ENCODE measurements at places on chromosomes 6 and 20.

DNA sequence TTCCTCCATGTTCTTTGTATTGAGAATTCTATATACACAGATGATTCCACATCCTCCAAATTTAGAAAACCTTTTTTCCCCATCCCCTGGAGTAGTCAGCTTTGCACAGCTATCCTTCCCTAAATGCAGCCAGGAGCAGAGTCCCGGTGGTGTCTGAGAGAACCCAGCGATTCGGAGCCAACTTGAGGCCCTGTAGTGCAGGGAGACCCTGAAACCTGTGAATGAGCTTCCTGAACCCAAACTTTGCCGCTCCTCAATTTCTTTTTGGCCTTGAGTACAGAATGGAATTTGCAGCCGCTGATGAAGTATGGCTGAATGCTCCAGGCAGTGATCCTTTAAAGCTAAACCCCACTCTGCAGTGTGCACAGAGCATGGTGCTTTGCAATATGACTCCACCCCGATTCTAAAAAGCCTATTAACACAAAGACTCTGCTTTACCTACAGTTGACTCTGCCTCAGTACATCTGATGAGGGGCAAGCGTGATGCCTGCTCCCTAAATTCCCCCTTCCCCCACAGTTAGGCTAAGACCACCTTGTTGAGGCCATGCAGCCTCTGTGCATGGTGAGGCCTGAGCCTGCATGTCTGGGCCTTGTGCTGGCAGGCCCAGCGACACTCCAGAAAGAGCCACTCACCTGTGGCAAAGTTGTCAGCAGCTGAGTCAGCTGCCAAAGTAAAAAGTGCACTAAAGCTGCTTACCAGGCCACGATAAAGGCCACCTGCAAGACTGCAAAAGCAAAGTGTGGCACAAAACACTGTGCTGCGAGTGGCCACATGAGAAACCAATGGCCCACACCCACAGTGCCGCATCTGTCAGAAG lies 82.1 kb downstream of the PLEKHG1 start:
- DNase-seq: no peak

GRCh38 chr6:66897576-66897975 lies 1190.5 kb upstream of the EYS start:
- DNase-seq: peak; percentile 7

- DNase-seq: peak; percentile 71
Observed at GRCh38 chr6:16760516-16761470, at the start of gene ATXN1. ATXN1 (minus strand) TSS chr6:16761460.

- no peak for DNase-seq
Observed at GRCh38 chr6:90326404-90327057, 29.9 kb upstream of the BACH2 start.

GRCh38 chr6:100185615-100186014 lies 191.6 kb upstream of the MCHR2 start:
- no peak for DNase-seq

DNA sequence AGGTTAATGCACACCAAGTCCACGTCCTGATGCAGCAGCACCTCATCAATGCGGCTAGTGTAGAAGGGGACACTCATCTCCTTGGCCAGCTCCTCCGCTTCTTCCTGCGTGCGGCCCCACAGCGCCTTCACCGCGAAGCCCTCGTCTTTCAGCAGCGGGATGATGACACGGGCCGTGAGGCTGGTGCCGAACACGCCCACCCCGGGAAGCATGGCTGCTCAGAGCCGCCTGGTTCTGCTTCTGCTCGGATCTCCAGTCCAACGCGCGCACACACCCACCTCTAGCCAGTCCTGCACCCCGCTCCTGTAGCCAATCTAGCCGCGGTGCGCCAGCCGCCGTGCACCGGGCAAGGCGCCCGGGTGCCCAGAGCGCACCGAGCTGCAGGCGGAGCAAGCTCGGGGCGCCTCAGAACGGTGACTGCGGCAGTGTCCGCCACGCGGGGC lies 700 bp downstream of the GFOD1 start:
- DNase-seq: peak; percentile 51

- DNase-seq: no peak
Observed at GRCh38 chr6:64812138-64812537, 894.9 kb downstream of the EYS start.

- no peak for DNase-seq
Observed at GRCh38 chr6:160203076-160203475, 55.5 kb downstream of the SLC22A2 start.

DNA sequence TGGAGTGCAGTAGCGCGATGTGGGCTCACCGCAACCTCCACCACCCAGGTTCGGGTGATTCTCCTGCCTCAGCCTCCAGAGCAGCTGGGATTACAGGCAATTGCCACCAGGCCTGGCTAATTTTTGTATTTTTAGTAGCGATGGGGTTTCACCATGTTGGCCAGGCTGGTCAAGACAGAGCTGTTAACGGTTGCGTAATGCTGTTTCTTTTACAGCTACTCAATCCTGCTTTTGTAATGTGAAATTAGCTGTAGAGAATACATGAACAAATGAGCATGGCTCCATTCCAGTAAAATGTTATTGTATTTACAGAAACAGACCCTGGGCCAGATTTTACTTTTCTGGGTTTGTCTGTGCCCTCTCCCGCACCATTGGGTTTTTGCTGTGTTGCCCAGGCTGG lies 1.9 kb downstream of the PNLDC1 start:
- DNase-seq: no peak

- DNase-seq: peak; percentile 66
Observed at GRCh38 chr6:45555981-45556771, 178.4 kb upstream of the SUPT3H start.

DNA sequence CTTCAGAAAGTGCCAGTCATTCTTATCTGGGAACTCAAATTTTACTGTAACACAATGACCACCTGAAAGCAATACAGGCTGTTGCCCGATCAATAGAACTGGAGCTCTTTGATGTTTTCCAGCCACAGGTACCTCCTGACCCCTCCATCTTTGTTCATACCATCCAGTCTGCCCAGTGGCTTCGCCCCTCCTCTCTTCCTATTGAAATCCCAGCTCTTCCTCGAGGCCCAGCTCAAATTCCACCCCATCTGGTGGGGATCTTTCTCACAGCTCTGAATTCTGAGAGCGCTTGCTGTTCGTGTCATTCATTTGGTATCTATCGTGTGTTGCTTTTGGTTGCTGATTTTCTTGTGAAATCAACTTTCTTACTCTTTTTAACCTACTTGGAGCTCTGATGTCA lies 87.9 kb upstream of the CNKSR3 start:
- DNase-seq: no peak

DNA sequence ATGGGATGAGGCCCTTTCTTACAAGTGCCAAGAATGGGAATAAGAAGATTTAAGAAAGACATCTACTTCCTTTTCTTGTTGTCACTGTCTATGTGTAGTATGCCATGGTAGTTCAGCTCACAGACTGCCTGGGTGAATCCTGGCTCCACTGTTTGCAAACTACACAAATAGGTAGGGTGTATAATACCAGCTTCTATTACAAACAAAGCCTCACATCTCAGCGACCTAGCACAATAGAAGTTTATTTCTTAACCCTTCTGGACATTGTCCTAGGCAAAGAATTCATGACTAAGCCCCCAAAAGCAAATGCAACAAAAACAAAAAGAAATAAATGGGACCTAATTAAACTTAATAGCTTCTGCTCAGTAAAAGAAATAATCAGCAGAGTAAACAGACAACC lies 74.5 kb downstream of the LINC00237 start:
- DNase-seq: no peak

GRCh38 chr6:48817333-48818051 lies 645.6 kb downstream of the MMUT start:
- peak; percentile 64 for DNase-seq

DNA sequence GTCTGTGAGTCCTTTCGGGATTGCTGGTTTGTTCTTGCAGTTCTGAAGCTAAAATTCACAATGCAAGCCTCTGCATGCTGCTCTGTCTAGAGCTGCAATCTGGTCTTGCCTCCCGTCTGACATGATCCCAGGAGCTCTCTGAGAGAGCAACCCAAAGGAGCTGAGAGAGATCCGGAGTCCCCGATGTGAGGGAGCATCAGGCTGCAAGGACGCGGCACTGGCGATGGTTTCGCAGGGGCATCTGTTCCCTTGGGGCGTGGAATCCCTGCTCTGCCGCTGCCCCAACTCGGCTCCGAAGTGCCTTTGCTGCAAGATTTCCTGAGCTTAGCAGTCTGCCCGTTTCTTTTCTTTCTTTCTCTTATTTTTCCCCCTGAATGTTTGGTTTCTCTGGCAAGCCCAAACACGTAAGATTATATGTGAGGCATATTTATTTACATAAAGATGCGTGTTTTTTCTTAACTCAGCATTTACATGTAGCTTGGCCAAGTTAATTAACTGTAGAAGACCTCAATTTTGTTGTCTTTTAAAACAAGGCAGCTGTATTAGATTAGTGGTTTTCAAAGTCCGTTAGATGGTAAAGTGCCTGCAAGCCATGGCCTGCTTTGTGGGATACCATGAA lies 873.0 kb downstream of the KIF16B start:
- peak; percentile 10 for DNase-seq

DNA sequence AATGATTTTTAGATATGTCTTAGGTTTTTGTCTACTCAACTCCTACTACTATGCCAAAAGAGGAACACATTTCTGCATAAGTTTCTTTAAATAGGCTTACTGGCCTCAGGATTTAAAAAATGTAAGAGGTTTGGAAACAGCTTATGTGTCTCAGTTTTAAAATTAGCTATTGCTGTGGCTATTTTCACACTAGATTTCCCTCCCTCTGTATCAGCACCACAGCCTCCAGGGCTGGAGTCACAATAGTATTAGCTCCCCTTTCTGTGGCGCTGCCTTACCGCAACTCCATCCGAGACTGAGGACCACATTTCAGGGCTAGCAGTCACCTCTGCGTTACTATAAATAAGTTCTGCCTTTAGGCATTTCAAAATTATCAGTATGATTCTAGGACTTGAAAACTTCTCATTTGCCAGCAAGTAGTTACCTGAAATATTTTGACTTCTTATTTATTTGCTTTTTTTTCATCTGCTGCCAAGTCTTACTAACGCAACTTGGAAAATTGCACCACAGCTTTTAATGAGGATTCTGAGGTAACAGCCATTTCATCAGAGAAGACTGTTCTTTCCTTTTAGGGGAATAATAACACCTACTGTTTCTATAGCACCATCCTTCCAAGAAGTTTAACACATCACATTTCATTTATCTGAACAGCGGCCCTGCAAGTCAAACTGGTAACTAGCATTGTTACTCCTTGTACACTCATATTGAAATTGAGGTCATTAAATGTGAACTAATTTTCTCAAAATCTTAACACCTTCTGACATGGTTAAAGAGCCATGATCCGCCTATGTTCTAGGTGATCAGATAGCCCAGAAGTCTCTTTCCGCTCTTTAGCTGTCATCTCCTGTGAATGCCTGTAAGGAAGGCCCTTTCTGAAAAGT lies 105.9 kb downstream of the GJA10 start:
- no peak for DNase-seq

- DNase-seq: no peak
Observed at GRCh38 chr20:1588533-1589460, 31.0 kb downstream of the SIRPB1 start.

- DNase-seq: no peak
Observed at GRCh38 chr6:24933868-24934401, 1.8 kb downstream of the RIPOR2 start.

- peak; percentile 41 for DNase-seq
Observed at GRCh38 chr6:21953831-21954801, 342.7 kb downstream of the PRL start.

DNA sequence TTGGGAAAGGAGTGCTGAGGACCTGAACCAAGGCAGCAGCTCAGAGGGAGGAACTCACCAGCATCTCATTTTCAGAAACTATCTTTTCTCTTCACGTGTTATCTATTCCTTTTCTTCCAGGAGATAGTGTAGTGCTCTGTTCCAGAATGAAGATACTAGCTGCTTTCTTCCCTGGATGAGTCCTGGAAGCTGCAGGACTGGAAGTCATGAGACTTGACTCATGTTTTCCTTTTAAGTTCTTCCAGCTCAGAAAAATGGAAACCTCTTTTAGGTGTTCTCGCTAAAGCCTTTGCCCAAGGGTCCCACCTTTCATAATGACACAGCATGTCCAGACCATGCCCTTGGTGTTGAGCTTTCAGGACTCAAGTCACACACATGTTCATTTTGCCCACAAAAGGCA lies 106.7 kb downstream of the UNC5CL start:
- no peak for DNase-seq

GRCh38 chr6:25275436-25275835 lies 3.7 kb upstream of the CARMIL1 start:
- DNase-seq: no peak

DNA sequence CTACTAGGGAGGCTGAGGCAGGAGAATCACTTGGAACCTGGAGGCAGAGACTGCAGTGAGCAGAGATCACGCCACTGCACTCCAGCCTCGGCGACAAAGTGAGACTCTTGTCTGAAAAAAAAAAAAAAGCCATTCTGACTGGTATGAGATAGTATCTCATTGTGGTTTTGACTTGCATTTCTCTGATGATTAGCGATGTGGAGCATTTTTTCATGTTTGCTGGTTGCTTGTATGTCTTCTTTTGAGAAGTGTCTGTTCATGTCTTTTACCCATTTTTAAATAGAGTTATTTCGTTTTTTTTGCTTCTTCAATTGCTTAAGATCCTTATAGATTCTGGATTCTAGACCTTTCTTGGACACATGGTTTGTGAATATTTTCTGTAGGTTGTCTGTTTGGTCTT lies 103.5 kb upstream of the SIM1 start:
- no peak for DNase-seq

GRCh38 chr6:143236151-143236798 lies 175.6 kb downstream of the AIG1 start:
- DNase-seq: peak; percentile 21

GRCh38 chr6:158572653-158573541 lies 13.0 kb downstream of the TMEM181 start:
- no peak for DNase-seq

- no peak for DNase-seq
Observed at GRCh38 chr6:52846002-52846401, 5.4 kb upstream of the GSTA5 start.

GRCh38 chr20:23636908-23637281 lies 860 bp downstream of the CST3 start:
- no peak for DNase-seq

- DNase-seq: peak; percentile 62
Observed at GRCh38 chr6:54291146-54291545, 17.1 kb upstream of the TINAG start.

- DNase-seq: no peak
Observed at GRCh38 chr20:37366743-37367142, 20.8 kb downstream of the SRC start.

- DNase-seq: no peak
Observed at GRCh38 chr6:36809941-36810803, 29.1 kb downstream of the CPNE5 start.

- DNase-seq: no peak
Observed at GRCh38 chr6:36364669-36365479, 22.6 kb downstream of the ETV7 start.

GRCh38 chr6:98574984-98575383 lies 259.4 kb upstream of the POU3F2 start:
- DNase-seq: peak; percentile 18

- DNase-seq: no peak
Observed at GRCh38 chr6:131688286-131688685, 12.9 kb downstream of the OR2A4 start.

GRCh38 chr6:105204331-105204730 lies 24.5 kb upstream of the POPDC3 start:
- peak; percentile 63 for DNase-seq

DNA sequence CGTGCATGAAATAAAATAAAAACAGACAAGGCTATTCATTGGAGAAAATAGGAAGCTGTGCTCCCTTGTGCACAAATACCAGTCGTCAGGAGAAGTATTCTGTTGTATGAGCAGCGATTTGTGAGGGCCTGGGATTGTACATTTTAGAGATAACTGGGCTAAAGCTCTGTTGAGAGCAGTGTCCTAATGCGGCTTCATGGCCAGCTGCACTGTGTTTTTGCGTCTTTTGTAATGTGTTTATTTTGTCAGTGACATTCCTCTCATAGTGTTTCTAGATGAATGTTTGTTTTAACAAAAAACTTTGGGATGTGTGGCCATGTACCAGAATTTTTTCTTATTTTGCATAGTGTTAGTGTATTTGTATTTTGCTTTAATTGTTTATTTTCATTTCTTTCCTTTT lies 14.8 kb downstream of the ERMARD start:
- DNase-seq: no peak

Measured in fibroblast of skin of scalp (primary cell).